A549 treated with Mapracorat at 1 μM for 4 hours (cell line): ENCODE measurements at places on chromosomes 2 and 18. TPM values are rescaled to one million over a fixed set of nuclear protein-coding genes. Genes with fewer than 3 reads are reported as not detected.

The KRTCAP3 gene
- total RNA-seq: 0.22 to 0.70 TPM (median 0.42 TPM) in 4 of 5 replicates, not detected in the other

The ERFE gene
- total RNA-seq: 6.6 to 9.1 TPM (median 8.3 TPM) in 5 replicates

The CD8B2 gene
- not detected in 5 replicates for total RNA-seq

The SERPINB3 gene
- 0.16 to 0.27 TPM in 2 of 5 replicates, not detected in the others for total RNA-seq

The UGT1A3 gene
- 0.10 to 0.31 TPM (median 0.26 TPM) in 3 of 5 replicates, not detected in the others for total RNA-seq

The PECR gene
- total RNA-seq: 13.2 to 16.9 TPM (median 14.4 TPM) in 5 replicates
